ENCODE measurements at places on chromosomes 3 and 15. TPM values are rescaled to one million over a fixed set of nuclear protein-coding genes. Genes with fewer than 3 reads are reported as not detected.

GRCh38 chr3:111128884-111129283, 57.3 kb downstream of the NECTIN3 start:
- no peak overlapping the region for H3K27ac ChIP-seq
- H3K36me3 ChIP-seq = no peaks in the 10 kb centered on the region
- no peaks in the 10 kb centered on the region for H3K4me1 ChIP-seq
- no peak for DNase-seq
- no peaks in the 10 kb centered on the region for H3K27me3 ChIP-seq
- H3K4me3 ChIP-seq = no peak overlapping the region

- no peaks in the 10 kb centered on the region for H3K4me1 ChIP-seq
- DNase-seq = no peak
- no peak overlapping the region for H3K27ac ChIP-seq
- H3K36me3 ChIP-seq = no peaks in the 10 kb centered on the region
Observed at GRCh38 chr3:122555275-122556071, 8.6 kb downstream of the PARP9 start.

DNA sequence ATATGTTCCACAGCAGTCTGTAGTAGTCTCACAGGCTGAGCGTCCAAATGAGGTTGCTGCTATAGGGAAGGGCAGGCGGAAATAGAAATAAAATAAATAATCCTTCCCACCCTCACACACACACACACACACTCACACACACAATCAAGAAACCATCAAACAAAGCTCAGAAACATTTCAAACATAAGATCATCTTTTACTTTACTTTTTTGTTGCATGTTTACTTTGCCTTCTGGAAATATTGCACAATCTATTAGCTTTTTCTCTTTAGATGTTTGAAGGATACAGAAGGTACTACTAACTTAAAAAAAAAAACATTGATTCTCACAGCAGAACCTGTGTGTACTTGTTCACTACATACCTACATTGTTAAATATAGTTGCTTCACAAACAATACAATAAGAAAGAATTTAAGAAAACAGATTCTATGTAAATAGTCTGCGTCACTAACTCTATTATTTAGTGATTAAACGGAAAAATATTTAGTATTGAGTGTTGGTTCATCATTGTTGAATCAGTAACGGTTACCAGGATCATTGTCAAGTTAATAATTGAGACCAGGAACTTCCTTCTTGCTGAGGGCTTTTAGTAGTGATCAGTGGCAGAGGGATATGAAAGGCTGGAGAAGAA, 20.5 kb downstream of the ALCAM start:
- no peaks in the 10 kb centered on the region for H3K27me3 ChIP-seq
- no peak overlapping the region for H3K4me3 ChIP-seq
- DNase-seq = no peak
- no peak overlapping the region for H3K27ac ChIP-seq
- H3K4me1 ChIP-seq = no peaks in the 10 kb centered on the region
- no peaks in the 10 kb centered on the region for H3K36me3 ChIP-seq

DNA sequence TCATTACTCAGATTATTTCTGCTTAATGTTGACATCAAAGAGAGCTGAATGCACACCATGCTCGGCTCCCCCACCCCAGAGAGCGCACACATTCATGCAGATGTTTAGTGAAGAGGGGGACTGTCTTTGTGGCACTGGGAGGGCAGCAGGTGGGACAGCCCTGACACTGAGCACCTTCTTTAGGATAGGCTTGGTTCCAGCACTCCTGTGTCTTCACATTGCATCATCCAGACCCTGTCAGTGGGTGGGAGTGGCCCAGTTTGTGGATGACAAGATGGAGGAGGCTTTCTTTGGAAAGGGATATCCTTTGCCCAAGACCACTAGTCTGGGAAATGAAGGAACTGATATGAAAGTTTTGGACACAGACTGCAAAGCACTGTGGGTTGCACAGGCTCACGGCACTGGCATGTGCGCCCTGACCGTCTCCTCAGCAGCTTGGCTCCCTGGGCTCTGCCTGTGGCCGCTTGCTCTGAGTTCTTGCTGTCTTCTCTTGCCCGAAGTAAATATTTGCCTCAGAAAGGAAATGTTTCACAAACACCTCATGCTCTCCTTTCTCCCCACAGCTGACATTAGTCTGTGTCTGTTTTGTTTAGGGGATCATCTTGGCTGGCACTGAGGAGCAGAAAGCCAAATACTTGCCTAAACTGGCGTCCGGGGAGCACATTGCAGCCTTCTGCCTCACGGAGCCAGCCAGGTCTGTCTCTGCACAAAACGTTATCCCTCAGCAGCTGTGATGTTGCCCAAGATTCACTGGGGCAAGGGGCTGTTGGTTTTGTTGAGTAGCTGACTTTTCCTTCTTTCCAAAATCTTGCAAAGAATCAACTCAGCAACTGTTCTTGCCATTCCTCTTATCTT, 16.6 kb downstream of the ACAD9 start:
- DNase-seq = no peak
- H3K4me1 ChIP-seq = no peaks in the 10 kb centered on the region
- H3K27me3 ChIP-seq = no peaks in the 10 kb centered on the region
- peaks cover 69% of the 10 kb centered on the region for H3K36me3 ChIP-seq
- H3K4me3 ChIP-seq = no peak overlapping the region

GRCh38 chr3:132629928-132630327, 29.7 kb downstream of the ACAD11 start:
- H3K27ac ChIP-seq = no peak overlapping the region
- no peak overlapping the region for H3K4me3 ChIP-seq
- no peaks in the 10 kb centered on the region for H3K4me1 ChIP-seq
- no peaks in the 10 kb centered on the region for H3K36me3 ChIP-seq

- no peak overlapping the region for H3K4me3 ChIP-seq
- no peak overlapping the region for H3K27ac ChIP-seq
- H3K27me3 ChIP-seq = no peaks in the 10 kb centered on the region
- H3K4me1 ChIP-seq = no peaks in the 10 kb centered on the region
Observed at GRCh38 chr3:133860519-133860918, 35.2 kb downstream of the RAB6B start.

DNA sequence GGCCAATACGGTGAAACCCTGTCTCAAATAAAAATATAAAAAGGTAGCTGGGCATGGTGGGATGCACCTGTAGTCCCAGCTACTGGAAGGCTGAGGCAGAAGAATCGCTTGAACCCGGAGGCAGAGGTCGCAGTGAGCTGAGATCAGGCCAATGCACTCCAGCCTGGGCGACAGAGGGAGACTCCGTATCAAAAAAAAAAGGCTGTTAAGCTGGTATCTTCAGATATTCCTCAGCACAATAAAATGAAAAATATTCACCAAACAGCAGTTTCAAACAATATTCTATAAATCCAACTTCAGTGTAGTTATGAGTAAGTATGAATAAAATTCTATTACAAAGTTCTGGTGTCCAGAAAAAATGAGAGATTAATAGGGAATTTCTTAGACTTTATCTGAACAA, 14.2 kb downstream of the DENND4A start:
- H3K4me1 ChIP-seq = peaks cover 14% of the 10 kb centered on the region
- no peak overlapping the region for H3K27ac ChIP-seq
- no peak for DNase-seq
- no peaks in the 10 kb centered on the region for H3K27me3 ChIP-seq
- H3K4me3 ChIP-seq = no peak overlapping the region
- H3K36me3 ChIP-seq = no peaks in the 10 kb centered on the region

GRCh38 chr3:175192536-175192935, 333.4 kb downstream of the NAALADL2 start:
- no peaks in the 10 kb centered on the region for H3K27me3 ChIP-seq
- no peaks in the 10 kb centered on the region for H3K4me1 ChIP-seq
- no peak overlapping the region for H3K4me3 ChIP-seq
- H3K27ac ChIP-seq = no peak overlapping the region

- peaks cover 68% of the 10 kb centered on the region for H3K36me3 ChIP-seq
- no peak for DNase-seq
- H3K4me3 ChIP-seq = no peak overlapping the region
- H3K27me3 ChIP-seq = no peaks in the 10 kb centered on the region
- H3K4me1 ChIP-seq = no peaks in the 10 kb centered on the region
Observed at GRCh38 chr3:37295925-37296324, 121.5 kb upstream of the LRRFIP2 start.

CHST2 gene
- total RNA-seq = 12.5 TPM

REC114 gene
- total RNA-seq = not detected
